Activated T-helper 1 cell treated with Interleukin-2 at 50 U/mL for 16 hours (primary cell): ENCODE measurements at places on chromosomes 11 and 22.

- DNase-seq, result no peak
These were observed 60.9 kb downstream of the LRP5 start for GRCh38 chr11:68373189-68373814.

GRCh38 chr11:6437993-6438392 lies 2.8 kb downstream of the HPX start:
- DNase-seq, result no peak

- no peak for DNase-seq
These were observed 879.3 kb downstream of the DLG2 start for GRCh38 chr11:84747871-84748270.

- DNase-seq, result no peak
These were observed 37.7 kb downstream of the DDI1 start for GRCh38 chr11:104073950-104074705.

DNA sequence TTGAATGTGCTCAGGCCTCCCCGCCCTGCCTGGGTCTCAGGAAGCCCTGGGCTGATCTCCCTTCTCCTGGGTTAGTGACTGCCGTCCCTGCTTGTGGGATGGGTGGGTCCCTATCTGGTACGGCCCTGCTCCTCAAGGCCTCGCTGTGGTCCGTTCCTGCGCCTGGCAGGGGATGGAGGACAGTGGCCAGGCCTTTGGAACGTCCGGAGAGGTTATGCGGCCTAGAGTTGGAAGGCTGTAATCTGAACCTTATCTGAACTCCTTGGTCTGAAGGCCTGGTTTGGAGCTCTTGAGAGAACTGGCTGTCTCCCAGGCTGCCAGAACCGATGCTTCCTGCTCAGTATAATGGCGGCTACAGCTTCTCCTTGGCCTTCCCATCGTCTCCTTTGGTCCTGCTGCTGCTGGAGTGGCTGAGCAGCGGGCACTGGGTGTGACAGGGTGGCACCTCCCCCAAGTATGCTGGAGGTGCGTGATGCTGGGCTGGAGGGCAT lies 72.8 kb downstream of the FLI1 start:
- DNase-seq, result no peak

GRCh38 chr11:122556605-122557004 lies 98.9 kb upstream of the UBASH3B start:
- DNase-seq, result no peak

DNA sequence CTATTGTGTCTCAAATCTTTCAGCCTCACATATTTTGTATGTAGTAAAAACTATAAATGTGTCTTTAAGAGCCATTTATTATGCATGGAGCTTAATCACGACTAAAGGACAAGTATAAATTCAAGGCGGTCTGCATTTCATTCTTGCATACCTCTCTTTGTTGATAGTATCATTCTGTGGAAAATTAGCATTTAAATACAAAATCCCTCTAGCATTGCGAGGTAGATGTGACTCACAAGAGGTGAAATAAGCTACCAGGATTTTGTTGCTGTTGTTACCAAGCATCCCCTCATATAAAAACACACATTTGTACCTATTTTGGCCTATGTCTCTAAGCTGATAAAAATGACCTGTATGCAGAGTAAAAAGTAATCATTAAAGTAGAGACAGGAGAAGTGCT lies 537.4 kb upstream of the LUZP2 start:
- DNase-seq, result no peak

GRCh38 chr11:17637901-17638300 lies 81.5 kb upstream of the MYOD1 start:
- no peak for DNase-seq

GRCh38 chr11:126140926-126141280 lies 70.5 kb downstream of the RPUSD4 start:
- DNase-seq, result no peak

DNA sequence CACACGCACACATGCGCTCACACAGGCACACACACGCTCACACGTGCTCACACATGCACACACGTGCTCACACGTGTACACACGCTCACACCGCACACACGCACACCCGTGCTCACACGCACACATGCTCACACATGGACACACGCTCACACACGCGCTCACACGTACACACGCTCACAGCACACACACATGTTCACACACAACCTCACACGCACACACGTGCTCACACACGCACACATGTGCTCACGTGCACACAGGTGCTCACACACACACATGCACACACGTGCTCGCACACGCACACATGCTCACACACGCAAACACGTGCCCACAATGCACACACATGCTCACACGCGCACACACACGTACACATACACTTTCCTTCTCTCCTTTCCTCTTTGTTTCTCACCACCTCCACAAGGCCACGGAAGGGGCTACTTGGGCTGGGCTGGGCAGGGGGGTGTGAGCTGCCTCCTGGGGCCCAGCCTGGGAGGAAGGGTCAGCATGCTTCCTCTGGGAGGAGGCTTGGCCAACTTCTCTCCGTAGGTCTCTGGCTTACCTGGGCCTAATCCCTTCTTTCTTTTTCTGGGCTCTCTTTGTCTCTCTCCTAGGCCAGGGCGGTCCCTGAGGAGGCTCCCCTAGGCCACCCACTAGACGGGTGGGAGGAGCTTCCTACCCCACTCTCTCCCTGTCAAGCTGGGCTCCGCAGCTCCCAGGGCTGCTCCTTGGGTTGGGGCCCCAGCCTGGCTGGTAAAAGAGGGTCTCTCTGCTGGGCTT lies 34.5 kb upstream of the PARVG start:
- DNase-seq, result no peak

- no peak for DNase-seq
These were observed 30.2 kb downstream of the C11orf91 start for GRCh38 chr11:33670250-33671011.

DNA sequence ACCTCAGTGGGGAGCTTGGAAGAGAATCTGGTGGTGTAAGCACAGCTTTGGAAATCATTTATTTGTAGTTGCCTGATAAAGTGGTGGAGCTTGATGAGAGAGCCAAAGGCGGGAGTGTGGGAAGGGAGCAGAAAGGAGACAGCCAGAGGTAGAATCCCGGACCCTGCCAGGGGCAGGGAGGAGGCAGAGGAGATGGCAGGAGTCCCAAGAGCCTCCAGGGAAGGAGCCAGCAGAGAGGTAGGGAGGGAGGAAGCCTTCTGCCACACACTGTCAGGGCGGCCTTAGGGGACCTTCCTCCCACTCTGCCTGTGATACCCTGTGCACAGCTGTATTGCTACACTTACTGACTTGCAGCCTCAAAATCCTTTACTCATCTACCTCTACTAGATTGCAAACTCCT lies 15.4 kb downstream of the SCUBE2 start:
- DNase-seq, result no peak

GRCh38 chr11:66068923-66069714 lies 953 bp upstream of the PACS1 start:
- DNase-seq, result no peak

DNA sequence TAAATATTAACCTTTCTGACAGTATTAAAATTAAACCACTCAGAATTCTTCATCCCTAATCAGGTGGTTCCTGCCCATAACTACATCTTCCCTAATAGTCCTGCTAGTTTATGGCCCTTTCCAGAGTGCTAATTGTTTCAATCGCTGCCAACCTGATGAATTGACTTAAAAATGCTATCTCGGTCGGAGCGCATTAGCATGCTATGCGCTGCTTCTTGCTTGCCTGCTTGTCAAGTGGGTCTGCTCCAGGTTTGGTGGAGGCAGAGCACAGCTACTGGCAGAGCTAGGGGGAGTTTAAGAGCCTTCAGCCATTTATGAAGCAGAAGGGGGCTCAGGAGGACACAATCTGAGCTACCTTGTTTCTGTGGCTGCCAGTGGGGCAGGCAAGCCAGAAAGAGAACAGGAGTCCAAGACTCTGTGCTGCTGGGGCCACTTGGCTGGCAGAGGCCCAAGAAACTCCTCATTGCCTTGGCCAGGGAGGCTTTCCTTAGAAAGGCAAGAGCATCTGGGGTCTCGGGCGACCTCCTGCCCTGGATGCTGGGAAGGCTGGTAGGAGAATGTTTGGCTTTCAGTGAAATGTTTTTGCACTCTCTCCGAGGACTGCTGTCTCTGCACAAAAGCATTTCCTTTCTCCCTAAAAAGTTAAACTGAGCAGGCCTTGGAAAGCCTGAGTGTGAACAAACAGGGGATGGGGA lies 62.1 kb upstream of the PHOX2A start:
- no peak for DNase-seq

DNA sequence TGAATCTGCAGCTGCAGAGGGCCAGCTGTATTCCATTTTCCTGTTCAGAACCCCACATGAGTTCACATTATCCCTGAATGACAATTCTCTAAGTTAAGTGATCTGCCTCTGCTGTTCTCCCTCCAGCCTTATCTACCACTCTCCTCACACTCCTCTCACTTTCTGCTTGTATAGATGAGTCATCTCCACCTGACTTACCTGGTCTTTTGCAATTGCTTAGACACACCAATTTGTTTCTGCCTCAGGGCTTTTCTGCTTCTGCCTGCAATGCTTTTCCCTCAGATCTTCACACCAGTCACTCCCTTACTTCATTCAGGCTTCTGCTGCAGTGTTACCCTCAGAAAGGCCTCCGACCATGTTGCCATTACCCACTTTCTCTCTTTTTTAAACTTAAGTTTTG lies 118.1 kb downstream of the ATM start:
- DNase-seq, result no peak

- no peak for DNase-seq
These were observed 771.7 kb downstream of the TBC1D22A start for GRCh38 chr22:47533961-47534803.

DNA sequence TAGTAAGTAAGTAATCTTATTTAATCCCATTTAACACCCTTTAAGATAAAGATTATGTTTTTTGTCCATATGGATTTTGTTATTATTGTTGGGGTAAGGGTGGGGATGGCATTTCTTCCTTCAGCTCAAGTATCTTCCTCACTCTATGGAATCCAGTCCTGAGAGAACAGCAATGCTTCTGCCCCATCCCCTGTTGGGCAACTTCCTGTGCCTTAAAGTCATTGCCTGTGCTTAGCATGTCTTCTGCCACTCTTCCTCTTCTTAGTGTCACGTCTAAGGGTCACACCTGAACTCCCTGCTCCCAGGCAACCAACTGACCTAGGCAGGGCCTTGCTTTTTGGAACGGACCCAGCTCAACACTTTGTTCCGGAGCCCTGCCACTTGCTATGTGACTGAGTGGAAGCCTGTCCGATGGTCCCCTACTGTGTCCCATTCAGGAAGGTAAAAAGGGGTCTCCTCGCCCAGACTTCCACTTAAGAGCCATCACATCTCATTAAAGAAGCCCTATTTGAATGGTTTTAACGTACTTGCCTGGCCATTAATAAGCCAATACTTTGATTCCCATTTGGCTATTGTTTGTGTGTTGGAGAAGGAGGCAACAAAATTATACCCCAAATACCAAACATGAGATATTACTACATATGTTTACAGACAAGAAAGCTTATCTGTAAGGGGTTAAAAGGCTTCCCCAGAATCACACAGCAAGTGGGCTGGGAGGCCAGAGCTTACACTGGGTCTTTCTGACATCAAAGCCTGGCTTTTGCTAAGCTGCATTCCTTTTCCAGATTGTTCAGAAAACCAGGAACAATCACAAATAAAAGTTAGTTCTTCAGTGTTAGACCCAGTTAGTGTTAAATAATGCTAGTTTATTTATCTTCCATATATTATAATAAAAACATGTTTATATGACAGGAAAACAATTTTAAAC lies 59.2 kb downstream of the RAB38 start:
- DNase-seq, result no peak

DNA sequence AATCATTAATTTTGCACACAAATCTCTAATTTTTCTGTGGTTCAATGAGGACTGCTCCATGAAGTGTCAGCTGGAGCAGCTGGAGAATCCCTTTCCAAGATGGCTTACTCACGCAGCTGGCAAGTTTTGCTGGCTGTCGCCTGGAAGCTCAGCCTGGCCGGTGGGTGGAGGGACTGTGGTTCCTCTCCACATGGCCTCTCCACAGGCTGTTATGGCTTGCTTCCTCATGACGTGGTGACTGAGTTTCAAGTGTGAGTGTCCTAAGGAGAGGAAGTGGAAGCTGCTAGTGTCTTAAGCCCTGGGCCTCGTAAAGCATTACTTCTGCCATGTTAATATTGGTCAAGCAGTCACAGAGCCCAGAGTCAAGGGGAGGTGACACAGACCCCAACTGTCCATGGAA lies 14.0 kb upstream of the NRIP3 start:
- no peak for DNase-seq

DNA sequence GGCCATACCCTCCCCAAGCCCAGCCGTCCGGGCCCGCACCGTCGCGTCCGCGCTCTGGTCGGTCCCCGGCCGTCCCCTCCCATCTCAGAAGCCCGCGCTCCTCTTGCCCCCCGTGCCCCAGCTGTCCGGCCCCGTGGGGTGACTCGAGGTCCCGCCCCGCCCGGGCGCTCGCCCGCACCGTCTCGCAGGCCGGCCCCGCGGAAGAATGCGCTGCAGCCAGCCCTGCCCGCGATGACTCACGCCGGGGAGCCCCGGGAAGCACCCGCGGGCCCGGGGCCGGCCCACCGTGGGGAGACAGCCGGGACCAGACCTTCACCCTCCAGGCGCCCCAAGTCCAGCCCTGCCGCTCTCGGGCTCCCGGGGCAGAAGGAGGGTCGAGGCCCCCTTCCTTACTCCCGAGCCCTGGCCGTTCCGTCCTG lies 320 bp upstream of the PHLDA2 start:
- DNase-seq, result no peak

- DNase-seq, result no peak
These were observed 56.2 kb upstream of the ARHGAP42 start for GRCh38 chr11:100630898-100631297.

DNA sequence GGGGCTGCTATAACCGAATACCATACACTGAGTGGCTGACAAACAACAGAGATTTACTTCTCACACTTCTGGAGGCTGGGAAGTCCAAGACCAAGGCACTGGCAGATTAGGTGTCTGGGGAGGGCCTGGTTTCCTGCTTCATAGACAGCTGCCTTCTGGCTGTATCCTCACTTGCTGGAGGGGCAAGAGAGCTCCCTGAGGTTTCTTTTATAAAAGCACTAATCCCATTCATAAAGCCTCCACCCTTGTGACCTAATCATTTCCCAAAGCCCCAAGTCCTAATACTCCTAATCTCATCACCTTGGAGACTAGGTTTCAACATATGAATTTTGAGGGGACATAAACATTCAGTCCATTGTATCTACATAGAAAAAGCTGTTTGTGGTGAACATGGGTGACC lies 131.8 kb downstream of the KIRREL3 start:
- DNase-seq, result no peak

- no peak for DNase-seq
These were observed 52.8 kb downstream of the MYH9 start for GRCh38 chr22:36334821-36335603.

DNA sequence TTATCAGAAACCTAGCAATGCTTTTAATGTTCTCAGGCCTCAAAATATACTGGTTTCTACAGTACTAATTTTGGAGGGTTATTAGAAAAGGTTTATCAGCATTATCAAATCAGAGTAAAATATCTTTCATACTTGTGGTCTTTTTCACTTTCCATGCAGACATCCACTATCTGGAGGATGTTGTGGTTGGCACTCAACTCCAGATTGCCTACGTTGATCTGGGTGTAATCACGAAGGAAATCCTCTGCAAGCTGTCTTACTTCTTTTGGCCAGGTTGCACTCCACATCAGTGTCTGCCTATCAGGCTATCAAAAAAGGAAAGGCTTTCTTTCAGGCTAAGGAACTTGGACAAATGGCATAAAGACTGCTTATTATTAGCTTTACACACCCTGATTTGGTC lies 11.6 kb downstream of the DDX17 start:
- no peak for DNase-seq

GRCh38 chr11:85603220-85603619 lies 23.9 kb downstream of the DLG2 start:
- DNase-seq, result no peak

- DNase-seq, result no peak
These were observed 1549.4 kb downstream of the LRRC4C start for GRCh38 chr11:39910087-39910486.
